ENCODE measurements at places on chromosomes 1 and 21.

DNA sequence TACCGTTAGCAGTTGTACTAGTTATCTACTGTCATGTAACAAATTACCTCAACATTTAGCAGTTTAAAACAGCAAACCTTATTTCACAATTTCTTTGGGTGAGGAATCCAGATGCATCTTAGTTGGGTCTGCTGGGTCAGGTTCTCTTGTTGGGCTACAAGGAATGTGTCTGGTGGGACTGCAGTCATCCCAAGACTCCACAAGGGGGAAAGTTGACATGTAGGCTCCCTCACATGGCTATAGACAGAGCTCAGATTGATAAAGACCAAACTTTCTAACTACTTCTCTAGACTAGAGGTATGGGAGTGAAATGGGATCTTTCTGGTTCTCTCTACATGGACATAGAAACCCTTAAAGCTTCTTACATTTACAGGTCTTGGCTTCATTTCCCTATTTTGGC, 160.9 kb downstream of the UCK2 start:
- DNase-seq: no peak

GRCh38 chr1:235997931-235998330, 67.0 kb downstream of the NID1 start:
- DNase-seq: no peak

- no peak for DNase-seq
Measured at GRCh38 chr1:51421964-51422363, 91.6 kb upstream of the TTC39A start.

DNA sequence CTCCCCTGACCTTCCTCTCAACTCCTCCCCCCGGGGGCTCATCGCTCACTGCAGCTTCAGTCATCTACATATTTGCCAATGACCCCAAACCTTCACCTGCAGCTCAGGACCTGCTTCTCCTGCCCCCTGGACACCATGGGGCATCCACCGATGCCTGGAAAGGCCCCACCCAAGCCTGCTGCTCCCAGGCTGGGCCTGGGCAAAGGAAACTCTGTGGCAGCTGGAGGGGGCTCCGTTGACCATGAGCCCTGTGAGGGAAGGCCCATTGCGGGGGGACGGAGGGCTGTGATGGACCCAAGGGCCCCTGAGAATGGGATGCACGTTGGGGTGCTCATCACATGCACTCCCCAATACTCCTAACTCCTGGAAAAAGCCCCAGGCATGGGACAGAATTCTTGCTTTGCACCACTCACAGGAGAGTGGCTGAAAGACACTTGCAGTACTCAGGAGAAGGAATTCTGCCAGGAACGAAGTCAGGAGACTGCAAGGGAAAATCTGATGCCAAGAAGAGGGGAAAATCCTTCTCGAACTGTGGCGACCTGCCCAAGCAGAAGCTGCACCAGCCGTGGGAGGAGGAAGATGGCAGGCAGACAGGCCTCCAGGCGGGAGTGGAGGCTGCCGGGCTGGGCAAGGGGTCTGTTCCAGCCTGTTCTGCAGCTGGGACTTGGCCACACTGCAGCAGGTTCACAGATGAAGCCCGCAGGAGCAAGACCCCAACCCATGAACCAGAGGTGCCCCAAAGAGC, 18.4 kb downstream of the MATN1 start:
- no peak for DNase-seq

DNA sequence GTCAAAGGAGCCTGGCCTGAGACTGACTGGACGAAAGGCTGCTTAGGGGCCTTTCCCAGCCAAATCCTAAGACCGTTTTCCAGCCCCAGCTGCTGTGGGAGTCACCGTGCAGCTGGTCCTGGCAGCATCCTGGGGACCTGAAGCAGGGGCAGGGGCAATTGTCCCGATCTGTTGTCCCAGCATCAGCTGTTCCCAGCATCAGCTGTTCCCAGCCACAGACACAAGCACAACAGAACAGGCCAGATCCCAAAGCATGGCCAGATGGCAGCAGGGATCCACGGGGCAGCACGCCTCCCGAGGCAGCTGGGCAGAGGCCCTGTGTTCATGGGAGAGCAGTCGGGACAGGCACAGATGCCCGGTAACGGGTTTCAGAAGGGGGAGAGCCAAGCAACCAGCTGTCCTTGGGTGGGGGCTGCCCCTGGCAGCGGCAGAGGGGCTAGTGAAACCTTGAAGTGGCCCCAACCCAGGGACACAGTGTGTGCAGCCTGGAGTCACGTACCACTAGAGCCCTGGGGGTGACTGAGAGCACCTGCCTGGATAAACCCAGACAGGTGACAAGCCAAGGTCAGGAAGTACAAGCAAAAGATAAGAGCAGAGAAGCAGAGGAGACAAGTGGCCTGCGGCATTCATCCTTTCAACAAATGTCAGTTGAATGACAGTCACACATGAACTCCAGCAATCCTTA, 13.3 kb downstream of the CELA2B start:
- no peak for DNase-seq

DNA sequence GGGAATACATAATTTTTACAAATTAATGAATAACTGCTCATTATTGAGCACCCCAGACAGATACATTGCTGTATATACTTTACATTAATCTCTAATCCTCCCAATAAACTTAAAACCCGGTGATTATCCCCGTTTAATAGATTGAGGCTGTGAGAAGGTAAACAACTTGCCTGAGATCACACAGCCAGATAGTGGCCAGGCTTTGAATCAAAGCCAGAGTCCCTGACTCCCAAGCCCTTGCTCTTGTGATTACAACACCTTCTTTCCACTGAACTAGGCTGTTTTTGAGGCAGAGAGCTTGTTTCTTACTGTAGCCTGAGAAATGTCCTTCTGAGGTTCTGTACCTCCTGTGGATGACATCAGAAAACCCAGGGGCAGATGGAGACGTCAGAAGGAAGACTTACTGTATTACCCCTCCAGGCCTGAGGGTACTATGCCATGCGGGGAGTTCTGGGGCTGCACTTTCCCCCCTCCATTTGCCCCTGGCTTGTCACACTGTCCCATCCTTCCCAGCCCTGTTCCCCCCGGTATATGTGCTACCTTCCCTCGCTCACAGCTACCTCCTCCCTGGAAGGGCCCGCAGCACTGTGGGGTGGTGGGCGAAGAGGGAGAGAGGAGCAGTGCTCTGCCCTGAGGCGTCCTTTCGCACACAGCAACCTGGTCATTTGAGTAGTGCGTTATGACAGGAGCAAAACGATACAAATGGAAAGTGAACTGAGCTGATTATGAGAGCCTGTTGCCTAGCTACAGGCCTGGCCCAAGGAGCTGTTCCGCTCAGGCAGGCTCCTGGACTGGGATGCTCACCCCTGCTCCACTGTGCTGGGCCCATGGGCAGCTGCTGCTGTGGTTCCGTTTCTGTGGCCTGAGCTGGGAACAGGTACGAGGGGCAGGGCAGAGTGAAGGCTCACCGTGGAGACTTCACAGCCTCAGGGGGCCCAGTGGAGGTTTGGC, 4.6 kb downstream of the KCNC4 start:
- no peak for DNase-seq

GRCh38 chr1:99801584-99801983, 35.1 kb upstream of the FRRS1 start:
- DNase-seq: no peak

GRCh38 chr1:222691016-222691415, 21.3 kb downstream of the AIDA start:
- DNase-seq: no peak

DNA sequence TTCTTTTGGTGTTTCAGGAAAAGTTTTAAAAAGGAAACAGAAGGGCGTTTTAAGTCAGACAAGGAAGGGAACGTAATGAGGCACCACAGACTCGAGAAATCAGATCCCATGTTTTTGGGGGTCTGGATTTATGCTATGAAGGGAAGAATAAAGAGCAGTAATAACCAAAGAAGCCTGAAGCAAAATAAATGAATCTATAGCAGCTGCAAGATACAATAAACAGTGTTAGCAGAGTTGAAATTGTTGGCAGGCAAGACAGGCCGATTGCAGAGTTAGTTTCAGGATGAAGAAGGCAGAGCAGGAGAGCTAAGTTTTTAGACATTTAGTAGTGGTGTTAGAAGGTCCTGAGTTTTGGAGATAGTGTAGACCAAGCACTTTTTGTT, 425 bp downstream of the DDR2 start:
- DNase-seq: no peak

- DNase-seq: no peak
Measured at GRCh38 chr21:28489821-28490350, 502.8 kb downstream of the LTN1 start.

- DNase-seq: no peak
Measured at GRCh38 chr1:18957136-18957521, 653 bp upstream of the IFFO2 start.

DNA sequence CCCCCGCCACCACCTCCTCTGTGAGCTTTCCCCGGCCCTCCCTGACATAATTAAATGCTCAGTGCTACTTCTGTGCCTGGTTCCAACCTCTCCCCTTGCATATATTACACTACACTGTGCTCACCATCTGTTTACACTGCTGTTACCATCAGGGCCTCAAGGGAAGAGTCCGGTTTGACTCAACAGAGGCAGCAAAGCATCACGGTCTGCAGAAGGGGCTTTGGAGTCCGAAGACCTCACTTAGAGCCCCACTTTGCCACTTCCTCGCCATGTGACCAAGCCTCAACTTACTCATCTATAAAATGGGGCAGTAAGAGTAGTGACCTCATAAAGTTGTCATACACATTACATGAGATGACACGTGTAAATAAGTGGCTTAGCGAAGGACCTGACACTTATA, 27.4 kb downstream of the KCNN3 start:
- DNase-seq: no peak

DNA sequence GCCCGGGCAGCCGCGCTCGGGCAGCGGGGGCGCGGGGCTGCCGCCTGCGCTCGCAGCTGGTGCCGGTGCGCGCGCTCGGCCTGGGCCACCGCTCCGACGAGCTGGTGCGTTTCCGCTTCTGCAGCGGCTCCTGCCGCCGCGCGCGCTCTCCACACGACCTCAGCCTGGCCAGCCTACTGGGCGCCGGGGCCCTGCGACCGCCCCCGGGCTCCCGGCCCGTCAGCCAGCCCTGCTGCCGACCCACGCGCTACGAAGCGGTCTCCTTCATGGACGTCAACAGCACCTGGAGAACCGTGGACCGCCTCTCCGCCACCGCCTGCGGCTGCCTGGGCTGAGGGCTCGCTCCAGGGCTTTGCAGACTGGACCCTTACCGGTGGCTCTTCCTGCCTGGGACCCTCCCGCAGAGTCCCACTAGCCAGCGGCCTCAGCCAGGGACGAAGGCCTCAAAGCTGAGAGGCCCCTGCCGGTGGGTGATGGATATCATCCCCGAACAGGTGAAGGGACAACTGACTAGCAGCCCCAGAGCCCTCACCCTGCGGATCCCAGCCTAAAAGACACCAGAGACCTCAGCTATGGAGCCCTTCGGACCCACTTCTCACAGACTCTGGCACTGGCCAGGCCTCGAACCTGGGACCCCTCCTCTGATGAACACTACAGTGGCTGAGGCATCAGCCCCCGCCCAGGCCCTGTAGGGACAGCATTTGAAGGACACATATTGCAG, 3.0 kb downstream of the ARTN start:
- DNase-seq: no peak

DNA sequence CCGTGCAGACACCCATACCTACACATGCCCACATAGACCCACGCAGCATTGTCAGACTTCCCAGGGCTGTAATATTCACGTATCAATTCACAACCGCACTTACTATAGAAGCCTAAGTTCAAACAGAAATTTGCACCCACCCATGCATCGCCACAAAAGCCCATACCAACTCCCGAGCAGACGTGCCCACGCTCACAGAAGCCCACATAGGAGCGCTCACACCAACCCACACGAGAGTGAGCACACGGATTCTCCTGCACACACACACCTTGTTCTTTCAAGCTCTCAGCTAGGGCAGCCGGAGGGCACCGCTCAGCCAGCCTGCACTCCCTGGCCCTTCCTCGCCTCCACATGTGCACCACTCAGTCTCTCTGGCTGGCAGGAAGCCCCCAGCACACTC, 4.6 kb downstream of the MFAP2 start:
- no peak for DNase-seq
